Nephron progenitor cell (in vitro differentiated cells): ENCODE measurements at places on chromosomes 2 and 18.

DNA sequence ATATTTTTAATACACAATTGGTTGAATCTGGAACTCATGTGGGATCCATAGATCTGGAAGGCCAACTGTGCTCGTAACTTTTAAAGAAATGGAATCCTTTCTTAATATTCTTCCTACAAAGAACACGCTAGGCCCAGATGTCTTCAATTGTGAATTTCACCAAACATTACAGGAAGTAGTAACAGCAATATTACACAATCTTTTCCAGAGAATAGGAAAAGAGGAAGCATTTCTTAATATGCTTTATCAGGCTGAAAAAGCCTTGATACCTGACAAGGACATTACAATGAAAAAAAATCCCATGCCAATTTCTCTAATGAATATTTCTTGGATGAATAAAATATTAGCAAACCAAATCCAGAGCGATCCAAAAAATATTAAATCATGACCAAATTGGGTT lies 80.3 kb upstream of the HAAO start:
- DNase-seq: no peak

DNA sequence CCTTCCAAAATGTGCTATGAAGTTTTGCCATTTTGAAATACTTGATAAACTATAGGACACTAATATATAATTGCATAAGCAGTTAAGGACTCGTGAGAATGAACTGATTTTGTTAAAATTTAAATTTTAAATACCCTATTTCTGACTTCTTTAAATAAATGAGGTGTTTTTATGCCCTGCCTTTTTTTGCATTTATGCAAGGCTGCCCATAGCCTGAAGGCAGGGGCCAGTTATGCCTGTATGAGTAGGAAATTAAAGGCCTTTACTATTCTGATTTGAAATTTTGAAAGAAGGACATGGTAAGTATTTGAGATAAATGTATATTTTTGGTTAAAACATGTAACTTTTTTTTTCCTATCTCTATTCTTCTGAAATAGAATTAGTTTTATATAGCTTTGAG lies 33.7 kb downstream of the TTC39C start:
- no peak for DNase-seq

DNA sequence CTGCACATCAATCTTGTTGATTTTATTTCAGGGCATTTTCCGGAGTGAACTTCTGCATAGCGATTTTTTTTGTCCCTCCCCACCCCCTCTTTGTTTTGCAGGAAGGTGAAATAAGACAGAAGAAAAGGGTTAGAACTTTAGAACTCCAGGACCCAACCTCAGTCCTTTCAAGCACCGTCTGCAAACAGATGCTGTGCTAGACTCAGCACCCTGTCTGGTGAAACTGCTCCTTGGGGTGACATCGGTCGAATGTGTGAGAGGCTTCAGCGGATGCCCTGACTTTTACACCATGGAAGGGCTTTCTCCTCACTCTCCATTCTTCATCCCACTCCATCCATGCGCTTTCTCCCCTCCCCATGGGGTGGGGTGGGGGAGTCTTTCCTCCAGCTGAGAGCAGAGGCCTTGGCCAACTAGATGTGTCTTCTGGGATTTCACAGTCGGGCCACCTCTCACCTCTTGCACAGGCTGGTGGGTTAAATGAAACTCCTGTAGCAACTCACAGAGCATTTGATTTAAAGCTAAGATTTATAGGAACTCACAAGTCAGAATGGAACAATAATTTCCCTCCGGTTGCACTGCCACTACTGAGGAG lies 43.3 kb upstream of the EDAR start:
- DNase-seq: peak; percentile 20

- DNase-seq: no peak
These were observed 7.6 kb downstream of the ESPNL start for GRCh38 chr2:238107525-238108422.

DNA sequence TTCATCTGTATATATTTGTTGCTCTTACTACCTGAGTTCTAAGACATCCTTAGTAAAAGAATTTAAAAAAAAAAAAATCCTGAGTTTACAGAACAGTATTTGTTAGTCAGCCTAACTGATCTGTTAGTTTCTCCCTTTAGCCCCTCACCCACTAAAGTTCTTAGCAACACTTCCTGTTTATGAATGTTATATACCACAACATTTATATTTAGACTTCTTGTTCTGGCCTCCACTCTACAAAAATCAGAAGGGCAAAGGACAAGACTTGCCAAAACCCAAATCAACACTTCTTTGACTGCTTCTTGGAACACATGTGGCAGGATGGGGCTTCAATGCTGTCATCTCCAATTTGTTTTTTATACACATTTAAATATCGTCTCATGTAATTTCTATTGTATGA lies 71.1 kb downstream of the MGAT5 start:
- no peak for DNase-seq

GRCh38 chr2:234958746-234959395 lies 7.1 kb downstream of the SH3BP4 start:
- no peak for DNase-seq

DNA sequence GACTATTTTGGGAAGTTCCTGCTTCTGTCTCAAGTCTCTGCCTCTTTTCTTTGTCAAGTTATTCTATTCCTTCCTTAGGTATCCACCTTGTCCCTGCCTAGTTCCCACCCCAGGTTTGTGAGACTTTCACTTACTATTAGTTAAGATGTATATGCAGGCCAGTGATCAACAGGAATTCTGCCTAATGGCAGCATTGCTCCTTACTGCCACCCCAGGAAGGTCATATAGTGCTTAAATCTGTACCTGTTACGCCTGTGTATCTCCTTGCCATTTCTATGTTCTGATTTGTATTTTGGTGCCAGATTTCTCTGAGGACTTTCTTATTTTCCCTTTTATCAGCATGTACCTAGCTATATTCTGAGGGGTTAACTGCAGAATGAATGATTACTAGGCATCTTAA lies 746.0 kb upstream of the TMEFF2 start:
- no peak for DNase-seq

GRCh38 chr2:16777123-16777870 lies 111.7 kb upstream of the CYRIA start:
- no peak for DNase-seq

- no peak for DNase-seq
These were observed 10.5 kb upstream of the B3GNT7 start for GRCh38 chr2:231384970-231385369.

DNA sequence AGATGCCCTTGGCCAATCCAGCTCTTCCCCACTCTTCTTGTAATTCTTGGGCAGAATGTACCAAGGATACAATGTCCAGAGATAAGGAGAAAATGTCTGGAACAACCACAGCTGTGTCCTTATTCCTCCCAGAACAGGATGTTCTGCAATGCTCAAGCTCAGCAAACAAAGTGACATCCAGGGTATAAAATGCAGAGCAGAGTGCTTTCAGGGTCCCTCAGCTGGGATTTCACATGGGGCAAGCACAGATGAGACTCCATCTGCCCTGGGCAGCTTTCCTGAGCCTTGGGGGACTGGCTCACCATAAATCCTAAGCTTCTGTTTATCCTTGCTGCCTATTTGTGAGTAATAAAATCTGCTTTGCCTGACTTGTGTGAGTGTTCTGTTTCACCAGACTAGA lies 127.4 kb downstream of the VAPA start:
- DNase-seq: no peak

GRCh38 chr2:47078541-47079482 lies 76.3 kb downstream of the STPG4 start:
- no peak for DNase-seq

DNA sequence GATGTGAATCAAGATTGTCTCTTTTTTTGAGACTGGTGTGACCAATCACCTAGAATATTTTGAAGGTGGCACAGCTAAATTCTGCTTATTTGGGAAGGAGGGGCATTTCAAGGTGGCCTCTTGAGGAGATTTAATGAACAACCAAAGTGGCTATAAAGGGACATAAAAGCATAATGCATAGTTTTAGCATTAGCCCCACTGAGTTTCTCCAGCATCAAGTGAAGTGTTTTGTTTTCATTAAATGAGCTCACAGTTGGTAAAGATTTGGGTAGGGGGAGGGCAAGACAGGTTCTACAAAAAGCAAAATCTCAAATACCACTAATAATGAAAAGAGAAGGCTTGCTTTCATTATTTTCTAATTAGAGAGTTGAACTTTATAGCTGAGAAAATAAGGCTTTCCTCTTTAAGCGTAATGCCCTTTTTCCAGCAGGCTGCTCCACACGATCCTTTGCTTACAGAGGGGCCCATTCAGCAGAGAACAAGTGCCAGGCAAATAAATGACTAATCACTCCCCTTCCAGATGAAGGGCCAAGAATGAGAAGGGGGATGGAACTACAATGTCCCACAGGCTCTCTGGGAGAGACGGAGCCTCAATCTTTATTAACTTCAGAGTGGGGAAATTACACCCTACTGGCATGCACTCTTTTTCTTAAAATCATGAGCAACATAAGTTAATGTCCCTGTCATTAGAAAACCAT lies 35.9 kb downstream of the LHCGR start:
- no peak for DNase-seq

DNA sequence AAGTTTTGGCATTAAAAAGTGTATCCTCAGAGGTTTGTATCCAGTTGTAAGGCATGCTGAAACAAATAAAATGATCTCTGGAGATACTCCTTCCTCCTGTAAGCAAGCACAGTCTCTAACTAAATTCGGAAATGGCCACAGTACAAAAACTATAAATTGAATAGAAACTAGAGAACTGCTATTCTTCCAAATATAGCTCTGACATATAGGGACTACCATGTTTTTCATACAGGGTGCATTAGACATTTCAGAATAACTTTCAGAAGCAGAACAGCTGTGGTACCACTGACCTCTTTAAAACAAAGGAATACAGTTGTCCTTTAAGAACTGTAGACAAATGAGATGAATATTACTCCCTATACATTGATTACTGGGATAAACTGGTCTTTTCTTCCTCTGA lies 568.5 kb downstream of the ARHGAP15 start:
- DNase-seq: no peak

GRCh38 chr2:68849579-68850030 lies 21.6 kb downstream of the BMP10 start:
- no peak for DNase-seq

- DNase-seq: no peak
These were observed 165.7 kb upstream of the FN1 start for GRCh38 chr2:215601526-215601925.

GRCh38 chr2:38417745-38418689 lies 40.9 kb upstream of the ATL2 start:
- no peak for DNase-seq

DNA sequence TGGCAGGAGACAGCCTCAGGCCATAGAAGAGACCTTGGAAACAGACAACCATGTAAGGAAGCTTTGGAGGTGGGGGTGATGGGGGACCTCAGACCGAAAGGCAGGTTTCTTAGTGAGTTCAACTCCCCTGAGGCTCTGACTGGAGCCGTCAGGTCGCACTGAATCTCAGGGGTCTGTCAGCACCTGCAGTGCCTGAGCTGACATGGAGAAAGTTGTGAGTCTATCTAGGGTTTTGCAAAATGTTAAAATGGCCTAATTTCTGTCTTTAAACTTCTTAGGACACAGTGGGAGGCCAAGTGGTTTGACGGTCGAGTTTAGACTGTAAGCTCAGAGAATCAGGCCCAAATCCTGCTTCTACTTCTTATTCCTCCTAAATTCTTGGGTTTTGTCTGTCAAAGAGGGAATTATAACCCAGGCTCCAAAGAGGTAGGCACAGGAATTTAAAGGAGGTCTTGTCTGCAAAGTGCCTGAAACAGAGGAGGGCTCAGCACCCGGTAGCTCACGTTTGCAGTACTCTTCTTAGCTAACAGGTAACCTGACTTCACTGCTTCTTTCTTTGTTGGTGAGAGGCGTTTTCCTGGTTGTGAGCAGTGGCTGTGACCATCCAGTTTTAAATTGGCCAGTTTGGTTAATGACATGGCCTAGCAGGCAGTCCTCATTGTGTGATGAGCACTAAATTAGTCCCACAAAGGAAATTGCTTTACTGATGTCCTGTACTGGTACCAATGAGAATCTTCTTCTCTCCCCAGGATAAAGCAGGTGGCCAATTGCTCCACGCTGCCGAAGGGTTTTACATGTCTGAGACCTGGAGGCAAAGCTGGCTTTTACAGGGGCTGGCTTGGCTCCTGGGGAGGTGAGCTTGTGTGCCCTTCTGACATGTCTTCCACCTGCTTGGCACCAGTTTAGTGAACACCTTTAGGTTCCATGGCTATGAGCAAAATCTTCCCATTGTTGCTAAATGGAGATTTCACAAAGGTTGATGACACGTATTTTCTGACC lies 95.7 kb downstream of the MYCN start:
- DNase-seq: no peak
